ENCODE measurements at places on chromosomes 1 and 21.

DNA sequence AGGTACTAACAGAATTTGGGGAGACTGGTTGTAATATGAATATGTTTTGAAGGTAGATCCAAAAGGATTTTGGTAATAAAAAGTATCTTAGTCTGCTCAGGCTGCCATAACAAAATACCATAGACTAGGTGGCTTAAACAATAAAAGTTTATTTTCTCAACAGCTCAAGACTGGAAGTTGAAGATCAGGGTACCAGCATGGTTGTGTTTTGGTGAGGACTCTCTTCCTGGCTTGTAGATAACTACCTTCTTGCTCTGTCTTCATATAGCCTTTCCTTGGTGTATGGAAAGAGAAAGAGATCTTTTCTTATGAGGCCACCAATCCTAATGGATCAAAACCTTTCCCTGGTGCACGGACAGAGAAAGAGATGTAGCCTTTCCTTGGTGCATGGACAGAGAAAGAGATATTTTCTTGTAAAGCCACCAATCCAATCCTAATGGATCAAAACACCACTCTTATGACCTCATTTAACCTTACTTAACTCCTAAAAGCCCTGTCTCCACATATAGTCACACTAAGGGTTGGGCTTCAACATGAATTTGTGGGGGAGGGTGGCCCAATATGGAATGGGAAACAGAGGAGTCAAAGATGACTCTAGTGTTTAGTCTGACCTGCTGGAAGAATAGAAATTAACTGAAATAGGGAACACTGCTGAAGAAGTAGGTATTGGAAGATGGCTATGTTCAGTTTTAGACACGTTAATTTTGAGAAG is 5.4 kb upstream of the TSNAX start:
- DNase-seq: no peak

DNA sequence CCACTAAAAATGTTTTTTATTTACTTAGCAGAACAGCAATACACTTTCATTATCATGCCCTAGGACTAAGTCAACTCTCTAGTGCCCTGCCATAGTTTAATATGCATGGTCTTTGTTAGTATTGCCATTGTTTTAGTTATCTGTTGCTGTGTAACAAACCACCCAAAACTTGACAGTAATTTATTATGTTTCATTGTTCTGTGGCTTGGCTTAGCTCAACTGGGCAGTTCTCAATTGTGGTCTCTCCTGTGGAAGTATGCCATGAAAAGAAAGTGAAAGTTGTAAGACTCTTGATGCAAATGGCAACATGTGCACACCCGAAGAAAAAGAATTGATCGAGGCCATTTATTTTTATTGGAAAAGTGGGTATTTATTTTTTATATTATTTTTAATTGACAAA is 206.3 kb upstream of the KCTD3 start:
- DNase-seq: no peak

DNA sequence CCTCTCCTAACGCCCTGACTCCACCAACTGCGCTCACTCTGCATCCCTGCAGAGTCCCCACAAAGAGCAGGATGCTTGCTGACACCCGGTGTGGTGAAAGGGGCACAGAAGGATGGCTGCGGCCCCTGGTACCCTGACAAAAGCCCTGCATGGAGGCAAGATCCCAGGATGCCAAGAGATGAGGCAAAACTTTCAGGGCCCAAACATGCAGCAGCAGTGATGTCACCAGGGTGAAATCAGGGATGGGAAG is 36.6 kb downstream of the SLC9A1 start:
- DNase-seq: no peak

GRCh38 chr1:23366598-23366997 is 3.0 kb downstream of the ZNF436 start:
- no peak for DNase-seq

- no peak for DNase-seq
Measured at GRCh38 chr1:32197837-32198236, 2.6 kb upstream of the CCDC28B start.

DNA sequence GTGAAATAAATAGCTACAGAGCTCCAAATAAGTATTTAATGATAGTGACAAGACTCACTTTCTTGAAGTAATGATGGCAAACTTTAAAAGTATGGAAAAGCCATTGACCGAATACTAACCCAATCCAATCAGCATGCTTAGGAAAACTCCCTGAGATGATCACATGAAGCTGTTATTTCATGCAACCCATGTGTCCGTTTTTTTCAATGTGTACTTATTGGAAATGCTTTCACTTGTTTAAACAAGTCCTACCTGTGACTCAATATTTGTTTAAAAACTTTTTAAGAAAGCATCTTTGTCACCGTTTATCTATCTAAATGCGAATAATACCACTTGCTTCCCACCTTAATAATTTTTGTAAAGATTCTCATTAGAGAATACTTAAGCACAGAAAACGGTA is 185.8 kb downstream of the NRIP1 start:
- no peak for DNase-seq

- no peak for DNase-seq
Measured at GRCh38 chr21:31316488-31317169, 27.4 kb downstream of the TIAM1 start.

GRCh38 chr1:113917400-113918082 is 11.6 kb upstream of the HIPK1 start:
- DNase-seq: no peak

DNA sequence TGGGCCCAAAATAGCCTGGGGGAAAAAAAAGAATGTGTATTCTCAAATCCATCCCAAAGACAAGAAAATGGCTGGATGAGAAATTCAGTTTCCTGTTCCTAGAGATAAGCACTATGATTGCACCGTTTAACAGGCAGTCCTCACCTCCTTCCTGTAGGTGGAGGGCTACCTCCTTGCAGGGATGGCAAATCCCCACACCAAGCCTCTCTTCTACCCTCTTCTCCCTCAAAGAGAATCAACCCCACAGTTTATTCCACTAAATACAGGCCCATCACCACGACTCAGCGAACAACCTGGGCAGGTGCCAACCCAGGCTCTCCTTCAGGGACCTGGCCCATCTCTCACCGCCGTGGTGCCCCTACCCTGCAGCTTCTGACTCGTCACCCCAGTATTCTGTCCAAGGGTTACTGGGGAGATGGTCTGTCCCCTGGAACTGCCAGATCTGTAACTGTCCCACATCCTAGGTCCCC is 3.4 kb upstream of the CHD5 start:
- no peak for DNase-seq

DNA sequence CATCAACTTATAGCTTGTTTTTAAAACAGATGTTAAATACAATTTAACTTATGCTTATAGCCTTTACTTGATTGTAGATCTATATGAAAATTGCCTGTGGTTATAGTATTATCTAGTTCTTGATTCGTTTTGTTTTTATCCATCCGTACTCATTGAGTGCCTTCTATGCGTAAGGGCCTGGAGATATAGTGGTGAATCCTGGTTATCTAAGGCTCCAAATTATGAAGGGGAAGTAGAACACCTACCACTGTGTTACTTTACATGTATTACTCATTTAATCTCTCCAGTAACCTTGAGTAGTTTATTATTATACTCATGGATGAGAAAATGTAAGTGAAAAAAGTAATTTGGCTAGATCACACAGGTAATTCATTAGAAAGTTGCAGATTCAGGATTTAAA is 121.8 kb downstream of the OSBPL9 start:
- no peak for DNase-seq

All from HEK293T (cell line).